ENCODE measurements at places on chromosomes 6 and 20.

- no peak for DNase-seq
Observed at GRCh38 chr6:20211941-20212391, 303 bp downstream of the MBOAT1 start.

- no peak for DNase-seq
Observed at GRCh38 chr20:52405417-52405816, 213.8 kb upstream of the ZFP64 start.

DNA sequence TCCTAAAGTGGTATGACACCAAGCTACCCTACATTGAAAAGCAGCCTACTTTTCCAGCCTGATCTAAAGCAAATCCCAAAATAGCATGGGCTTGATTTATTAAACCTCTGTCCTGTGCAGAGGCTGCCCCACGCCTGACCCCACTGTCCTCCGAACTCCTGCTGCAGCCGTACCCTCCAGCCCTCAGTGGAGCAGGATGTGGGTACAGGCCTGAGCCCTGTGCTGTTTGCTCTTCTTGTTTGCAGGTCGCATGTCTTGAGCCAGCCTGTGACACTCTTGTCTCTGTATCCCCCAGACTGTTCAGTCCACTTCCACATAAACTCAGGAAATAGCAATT, 61.2 kb downstream of the RPP40 start:
- no peak for DNase-seq

GRCh38 chr6:99017150-99017549, 69.4 kb upstream of the FBXL4 start:
- DNase-seq, result no peak

DNA sequence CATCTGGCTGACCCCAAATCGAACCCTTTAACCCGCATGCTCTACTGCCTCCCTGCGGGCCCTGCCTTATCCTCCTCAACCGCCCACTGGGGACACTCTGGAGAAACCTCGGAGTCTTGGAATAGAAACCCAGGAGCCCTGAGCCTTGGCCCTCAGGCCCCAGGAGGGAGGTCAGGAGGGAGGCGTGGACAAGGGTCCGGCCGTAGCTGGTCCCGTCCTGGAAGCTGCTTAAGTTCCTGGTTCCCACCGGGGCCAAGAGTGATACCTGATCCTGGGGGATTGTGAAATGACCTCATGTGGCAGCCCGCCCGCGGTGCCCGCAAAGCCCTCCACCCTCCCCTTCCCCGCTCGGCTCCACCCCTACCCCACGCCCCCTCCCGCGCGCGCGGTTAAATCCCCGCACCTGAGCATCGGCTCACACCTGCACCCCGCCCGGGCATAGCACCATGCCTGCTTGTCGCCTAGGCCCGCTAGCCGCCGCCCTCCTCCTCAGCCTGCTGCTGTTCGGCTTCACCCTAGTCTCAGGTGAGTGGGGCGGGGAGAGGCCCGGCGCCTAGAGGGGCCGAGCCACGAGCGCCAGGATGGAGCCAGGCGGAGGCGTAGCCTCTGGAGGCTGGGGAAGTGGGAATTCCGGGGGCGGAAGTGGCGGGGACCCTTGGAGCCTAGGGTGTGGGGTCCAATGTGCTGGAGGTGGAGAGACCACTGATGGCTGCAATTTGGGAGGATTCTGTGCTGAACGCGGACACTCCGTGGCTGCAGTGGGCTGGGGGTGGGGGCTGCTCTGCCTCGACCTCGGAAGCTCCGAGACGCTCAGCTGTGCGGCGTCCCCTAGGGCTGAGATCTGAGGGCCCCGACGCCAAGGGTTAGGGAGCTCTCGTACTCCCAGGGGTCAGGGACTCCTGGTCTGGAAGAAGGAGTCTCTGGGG, at the start of gene WFDC2:
TSS of gene WFDC2 (plus strand) at position 418 of the 926 bp plus-strand sequence. CDS start at position 447, 29 bp downstream.
- DNase-seq, result no peak

DNA sequence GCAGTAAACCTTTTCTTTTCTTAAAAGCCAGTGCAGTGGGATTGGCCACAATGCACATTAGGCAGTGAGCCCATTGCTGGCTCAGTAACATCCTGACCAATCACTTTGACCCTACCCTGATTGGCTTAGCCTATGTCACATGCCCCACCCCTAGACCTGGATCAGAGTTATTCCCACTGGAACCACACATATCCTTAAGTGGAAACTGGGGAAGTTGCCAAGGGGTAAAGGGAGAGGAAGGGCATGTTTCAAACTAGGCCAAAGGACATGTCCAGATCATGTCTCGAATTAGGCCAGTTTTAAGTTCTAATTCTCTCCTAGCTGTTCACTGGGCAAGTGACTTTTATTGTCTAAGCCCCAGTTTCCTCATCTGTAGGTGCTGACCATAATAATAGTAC, 69.3 kb downstream of the LY86 start:
- DNase-seq, result no peak

DNA sequence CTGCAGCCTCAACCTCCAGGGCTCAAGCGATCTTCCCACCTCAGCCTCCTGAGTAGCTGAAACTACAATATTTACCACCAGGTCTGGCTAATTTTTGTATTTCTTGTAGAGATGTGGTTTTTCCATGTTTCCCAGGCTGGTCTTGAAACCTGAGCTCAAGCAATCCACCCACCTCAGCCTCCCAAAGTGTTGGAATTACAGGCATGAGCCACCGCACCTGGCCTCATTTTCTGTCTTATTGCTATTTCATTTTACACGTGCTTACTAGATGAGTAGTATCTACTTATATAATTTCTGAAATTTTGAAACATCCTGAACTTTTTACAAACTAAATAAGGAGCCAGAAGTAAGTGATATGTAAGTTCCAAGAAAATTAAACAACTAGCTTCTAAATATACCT, 34.6 kb downstream of the CLIC5 start:
- DNase-seq, result no peak

Data from stimulated activated CD4-positive, alpha-beta T cell treated with anti-CD3 and anti-CD28 coated beads, Interleukin-15, amount 100 ng/mL, for 1 hour (primary cell).